ENCODE measurements at places on chromosomes 4 and X.
A peak's percentile ranks its signal among the peaks of the same experiment; 100 is the strongest.

- DNase-seq = no peak
Observed at GRCh38 chr4:169099771-169100180, 89.7 kb upstream of the CBR4 start.

DNA sequence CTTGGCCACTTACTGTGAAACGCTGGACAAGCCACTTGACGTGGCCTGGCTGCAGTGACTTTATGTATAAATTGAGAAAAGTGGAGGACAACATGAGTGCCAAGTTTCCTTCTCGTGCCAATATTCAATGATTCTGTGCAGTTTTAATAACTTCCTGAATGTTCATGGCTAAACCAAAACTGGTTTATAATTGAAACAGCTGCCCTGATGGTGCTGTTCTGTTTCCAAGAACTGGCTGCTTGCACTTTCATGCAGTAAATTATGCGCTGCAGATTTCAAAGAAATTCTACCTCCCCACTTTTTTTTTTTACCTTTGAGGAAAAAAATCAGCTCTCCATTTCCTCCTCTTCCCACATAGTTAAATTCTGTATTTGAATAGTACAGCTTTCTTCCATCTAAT is 205.2 kb upstream of the CASK start:
- no peak for DNase-seq

DNA sequence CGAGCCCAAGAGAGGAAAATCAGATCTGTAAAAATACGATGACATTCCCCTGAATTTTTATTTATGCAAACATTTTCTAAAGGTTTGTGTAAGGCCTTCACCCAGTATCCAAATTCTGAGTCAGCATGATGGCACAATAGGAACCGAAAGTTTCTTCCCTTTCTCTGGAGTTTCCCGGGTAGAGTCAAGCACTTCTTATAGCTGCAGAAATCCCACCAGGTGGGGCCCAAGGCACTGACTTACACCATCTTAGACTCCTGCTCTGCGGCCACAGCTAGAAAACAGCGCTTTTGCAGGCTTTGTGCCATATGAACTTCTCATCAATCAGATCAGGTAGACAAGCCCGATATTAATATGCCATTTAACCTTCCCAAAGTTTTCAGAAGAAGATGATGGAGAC is 13.4 kb downstream of the LEF1 start:
- no peak for DNase-seq

DNA sequence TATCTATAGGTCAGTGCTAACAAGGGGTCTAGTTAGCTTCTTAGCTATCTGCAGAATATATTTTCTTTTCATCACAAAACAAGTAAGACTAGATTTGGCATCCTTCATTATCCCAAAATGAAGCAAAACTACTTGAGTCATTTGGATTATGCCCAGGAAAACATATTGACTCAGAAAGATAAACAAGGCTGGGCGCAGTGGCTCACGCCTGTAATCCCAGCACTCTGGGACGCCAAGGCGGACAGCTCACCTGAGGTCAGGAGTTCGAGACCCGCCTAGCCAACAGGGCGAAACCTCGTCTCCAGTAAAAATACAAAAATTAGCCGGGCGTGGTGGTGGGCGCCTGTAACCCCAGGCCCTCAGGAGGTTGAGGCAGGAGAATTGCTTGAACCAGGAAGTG is 18.0 kb upstream of the MND1 start:
- no peak for DNase-seq

GRCh38 chrX:19875050-19875431 is 12.4 kb downstream of the SH3KBP1 start:
- no peak for DNase-seq

GRCh38 chr4:4417886-4418285 is 31.0 kb downstream of the NSG1 start:
- no peak for DNase-seq

- no peak for DNase-seq
Observed at GRCh38 chr4:138741766-138742377, 273.7 kb upstream of the NOCT start.

DNA sequence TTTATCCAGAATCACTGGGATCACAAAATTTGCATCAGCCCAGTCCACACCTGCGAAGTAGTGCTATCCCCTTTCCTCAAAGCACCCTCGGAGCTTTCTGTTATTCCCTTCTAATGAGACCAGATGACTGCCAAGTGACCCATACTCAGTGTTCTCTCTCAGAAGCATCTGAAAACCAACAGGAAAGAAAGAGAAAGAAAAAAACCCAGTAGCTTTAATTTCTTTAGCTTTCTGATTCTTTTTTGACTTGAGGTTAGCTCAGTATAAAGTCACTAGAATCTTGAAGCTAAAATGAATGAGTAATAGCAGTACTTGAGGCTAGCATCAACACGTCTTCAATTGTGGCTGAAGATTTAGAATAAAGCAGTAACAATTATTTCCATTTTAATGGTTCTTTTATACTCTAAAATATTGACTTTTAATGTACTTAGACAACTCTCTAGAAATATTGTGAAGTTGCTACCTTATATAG is 124.4 kb downstream of the ANK2 start:
- DNase-seq = no peak

- DNase-seq = no peak
Observed at GRCh38 chr4:32589097-32589496, 1868.9 kb downstream of the PCDH7 start.

DNA sequence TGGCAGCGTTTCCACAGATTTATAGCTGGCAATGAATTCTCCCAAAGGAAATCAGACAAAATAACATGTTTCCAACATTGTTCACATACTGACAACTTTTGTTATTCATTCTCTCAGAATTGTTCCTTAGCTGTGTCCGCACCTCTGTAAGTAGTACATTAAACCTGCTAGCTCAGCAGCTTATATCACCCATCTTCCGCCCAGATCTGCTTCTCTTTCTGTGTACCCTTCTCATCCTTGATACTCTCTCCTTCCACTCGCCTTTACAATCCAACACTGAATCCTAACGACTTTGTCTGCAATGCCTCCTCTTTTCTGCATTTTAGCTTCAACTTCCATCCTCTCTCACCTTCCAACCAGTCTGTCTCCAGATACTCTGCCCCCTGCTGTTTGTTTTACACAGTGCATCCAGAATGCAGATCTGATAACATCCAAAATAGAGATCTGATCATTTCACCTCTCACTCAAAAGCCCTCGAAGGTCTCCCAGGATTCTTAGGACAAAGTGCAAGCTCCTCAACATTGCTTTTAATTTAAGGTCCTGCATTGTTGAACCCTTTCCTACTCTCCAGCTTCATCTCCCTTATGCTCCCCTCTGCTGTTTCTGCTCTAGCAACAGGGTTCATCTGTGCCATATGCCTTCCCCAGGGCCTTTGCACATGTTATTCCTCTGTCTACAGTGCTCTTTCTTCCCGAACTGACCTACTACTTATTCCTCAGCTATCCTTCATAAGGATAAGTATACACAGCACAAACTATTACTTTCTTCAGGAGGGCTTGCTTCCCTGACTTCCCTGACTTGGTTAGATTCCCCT is 67.3 kb upstream of the VBP1 start:
- DNase-seq = no peak

DNA sequence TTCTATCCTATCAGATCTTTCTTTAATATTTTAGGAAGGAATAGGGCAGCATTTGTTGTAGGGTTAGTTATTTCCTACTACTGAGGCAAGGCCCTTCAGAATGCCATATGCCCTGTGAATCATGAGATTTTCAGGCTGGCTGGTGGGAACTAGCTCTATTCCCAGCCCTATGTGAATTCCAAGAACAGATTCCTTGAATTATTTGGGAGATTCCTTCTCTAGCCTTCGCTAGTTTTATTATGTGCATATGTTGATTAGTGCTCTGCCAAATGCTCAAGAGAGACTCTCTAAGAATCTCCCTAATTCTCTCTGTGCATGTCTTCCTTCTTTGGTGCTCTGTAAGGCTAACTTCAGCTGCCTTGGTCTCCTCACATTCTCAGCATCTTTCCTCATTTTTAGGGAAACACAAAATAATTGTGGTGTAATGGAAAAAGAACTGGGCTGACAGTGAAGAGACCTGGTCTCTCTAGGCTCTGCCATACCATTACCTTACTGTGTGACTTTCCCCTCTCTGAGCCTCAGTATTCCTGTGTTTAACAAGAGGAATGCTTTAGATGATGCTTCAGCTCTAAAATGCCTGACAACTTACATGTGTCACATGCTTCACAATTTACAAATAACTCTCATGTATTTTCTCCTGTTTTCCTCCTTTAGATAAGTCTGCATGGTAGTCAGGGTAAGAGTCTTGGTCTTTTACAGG is 79.7 kb downstream of the VMA21 start:
- no peak for DNase-seq

DNA sequence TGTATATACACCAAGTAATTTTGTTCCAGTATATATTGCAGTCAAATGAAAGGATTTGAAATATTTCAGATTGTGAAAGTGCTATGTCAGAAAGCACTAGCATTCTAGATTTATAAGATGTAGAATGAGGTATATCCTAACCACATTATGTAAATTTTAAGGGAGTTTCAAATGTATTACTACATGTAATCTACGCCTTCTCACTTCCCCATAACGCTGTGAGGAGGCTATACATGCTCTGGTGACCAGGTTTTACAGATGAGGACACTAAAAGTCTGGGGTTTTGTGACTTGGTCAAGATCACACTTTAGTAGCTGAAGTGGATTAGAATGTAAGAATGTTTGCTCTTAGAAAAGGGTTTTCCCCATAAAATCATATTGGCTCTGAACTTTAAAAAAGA is 8.1 kb downstream of the ENPEP start:
- DNase-seq = peak; percentile 43

DNA sequence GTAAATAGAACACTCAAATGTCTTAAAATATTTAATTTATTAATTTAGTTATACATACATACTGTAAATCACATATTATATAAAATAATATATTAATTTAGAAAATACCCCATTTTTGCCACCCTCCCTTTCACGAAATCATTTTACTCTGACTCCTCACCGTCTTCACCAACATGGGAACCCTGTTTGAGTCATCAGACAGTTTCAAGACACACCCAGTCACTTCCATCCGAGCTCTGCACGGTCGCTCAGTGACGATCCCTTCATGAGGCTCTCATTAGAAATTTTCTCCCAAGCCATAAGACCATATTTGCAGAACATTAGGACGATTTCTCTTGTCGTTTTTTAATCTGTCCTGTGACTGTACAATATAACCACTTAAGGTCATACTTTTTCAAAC is 14.5 kb downstream of the ZNF275 start:
- DNase-seq = no peak

GRCh38 chr4:1355378-1355777 is 8.4 kb downstream of the UVSSA start:
- no peak for DNase-seq

DNA sequence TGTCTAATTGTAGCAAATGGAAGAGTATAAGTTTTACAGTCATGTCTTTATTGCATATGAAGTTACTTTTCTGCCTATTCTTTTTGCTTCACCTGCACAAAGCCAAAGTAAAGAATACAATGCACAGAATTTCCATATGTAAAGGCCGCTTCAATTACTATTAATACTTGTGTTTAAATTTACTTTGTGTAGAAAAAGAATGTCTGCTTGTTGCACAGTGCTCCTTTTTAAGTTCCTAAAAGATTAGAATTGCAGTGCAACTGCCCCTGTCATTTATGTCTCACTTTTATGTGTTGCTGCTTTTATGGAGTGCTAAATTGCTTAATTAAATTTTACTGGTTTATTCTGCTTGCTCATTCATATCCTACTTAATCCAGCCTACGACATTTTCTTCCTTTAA is 830.5 kb downstream of the PDHA2 start:
- DNase-seq = no peak
